ENCODE measurements at places on chromosomes 12 and 14. TPM values are rescaled to one million over a fixed set of nuclear protein-coding genes. Genes with fewer than 3 reads are reported as not detected.

DNA sequence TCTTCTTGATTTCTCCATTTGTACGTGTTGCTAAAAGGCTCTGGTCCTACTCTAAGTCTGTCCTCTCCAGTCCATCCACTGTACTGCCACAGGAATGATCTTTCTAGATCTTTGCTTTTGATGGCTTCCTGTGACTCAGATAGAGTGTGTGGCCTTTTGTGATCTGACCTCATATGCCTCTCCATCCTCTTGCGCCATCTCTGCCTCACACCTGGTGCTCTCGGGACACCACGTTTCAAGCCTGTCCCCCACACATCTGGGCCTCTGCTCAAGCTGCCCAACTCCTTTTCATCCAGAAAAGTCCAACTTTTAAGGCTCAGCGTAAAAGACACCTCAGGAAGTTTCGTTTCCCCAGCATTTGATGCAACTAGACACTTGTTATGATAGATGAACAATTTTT, 39.0 kb downstream of the DCAF4 start:
- H3K4me3 ChIP-seq: no peak overlapping the region
- no peak for DNase-seq
- no peaks in the 10 kb centered on the region for H3K36me3 ChIP-seq
- H3K27me3 ChIP-seq: no peaks in the 10 kb centered on the region
- no peaks in the 10 kb centered on the region for H3K4me1 ChIP-seq

DNA sequence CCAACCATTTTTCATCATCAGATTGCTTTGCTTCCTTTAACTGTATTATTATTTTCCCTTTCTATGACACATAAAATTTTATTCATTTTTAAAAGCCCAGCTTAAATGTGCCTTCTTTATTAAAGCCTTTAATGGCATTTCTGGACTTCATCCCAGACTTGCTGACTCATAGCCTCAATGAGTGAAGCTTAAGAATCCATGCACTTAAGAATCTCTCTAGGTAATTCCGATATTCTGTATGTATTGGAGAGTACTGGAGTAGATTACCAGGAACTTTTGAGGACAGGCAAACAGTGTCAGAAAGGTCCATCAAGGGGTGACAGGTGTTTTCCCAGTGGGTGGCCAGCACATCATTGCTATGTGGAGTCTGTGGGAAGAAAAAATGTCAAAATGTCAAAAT, 107.9 kb downstream of the PTPRQ start:
- no peak overlapping the region for H3K27ac ChIP-seq
- no peak for DNase-seq
- H3K36me3 ChIP-seq: no peaks in the 10 kb centered on the region
- H3K4me1 ChIP-seq: no peaks in the 10 kb centered on the region

DNA sequence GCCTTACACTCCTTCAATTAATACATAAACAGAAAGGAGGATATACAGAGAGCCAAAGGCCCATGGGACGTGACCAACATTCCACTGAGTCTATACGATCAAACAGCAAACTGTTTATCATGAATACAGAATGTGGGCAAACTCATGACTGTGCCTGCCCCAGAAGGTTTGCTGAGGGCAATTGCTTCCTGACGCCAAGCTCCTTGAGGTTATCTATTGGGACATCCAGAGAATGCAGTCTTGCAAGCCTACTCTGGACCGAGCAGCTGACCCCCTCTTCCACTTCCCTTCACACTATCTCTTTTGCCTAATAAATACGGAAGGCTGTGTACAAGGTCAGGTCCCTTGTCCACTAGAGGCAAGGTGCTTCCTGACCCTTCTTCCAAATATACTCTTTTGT, 18.5 kb upstream of the SLC10A1 start:
- H3K4me3 ChIP-seq: no peak overlapping the region
- H3K27ac ChIP-seq: no peak overlapping the region
- no peaks in the 10 kb centered on the region for H3K27me3 ChIP-seq
- no peaks in the 10 kb centered on the region for H3K4me1 ChIP-seq
- DNase-seq: no peak
- no peaks in the 10 kb centered on the region for H3K36me3 ChIP-seq

DNA sequence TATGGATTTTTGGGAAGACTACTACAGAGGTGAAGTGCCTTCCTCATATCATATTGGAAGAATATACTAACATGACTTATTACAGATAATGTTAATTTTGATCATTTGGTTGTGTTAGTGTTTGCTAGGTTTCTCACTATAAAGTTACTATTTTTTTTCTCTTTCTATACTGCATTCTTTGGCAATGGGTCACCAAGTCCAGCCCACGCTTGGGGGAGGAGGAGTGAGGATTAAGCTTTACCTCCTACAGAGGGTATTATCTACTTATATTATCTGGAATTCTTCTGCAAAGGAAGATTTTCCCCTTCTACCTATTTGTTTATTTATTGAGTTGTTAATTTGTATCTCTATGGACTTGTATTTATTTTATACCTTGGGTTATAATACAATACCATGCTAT, 31.5 kb downstream of the SCN8A start:
- no peak overlapping the region for H3K4me3 ChIP-seq
- H3K36me3 ChIP-seq: no peaks in the 10 kb centered on the region

- no peaks in the 10 kb centered on the region for H3K4me1 ChIP-seq
- no peaks in the 10 kb centered on the region for H3K27me3 ChIP-seq
- DNase-seq: no peak
- no peak overlapping the region for H3K27ac ChIP-seq
These were observed 192.7 kb downstream of the STXBP6 start for GRCh38 chr14:24857277-24857676.

GRCh38 chr14:86646696-86647690, 1117.0 kb downstream of the FLRT2 start:
- no peak overlapping the region for H3K27ac ChIP-seq
- H3K4me1 ChIP-seq: no peaks in the 10 kb centered on the region
- DNase-seq: no peak
- no peaks in the 10 kb centered on the region for H3K27me3 ChIP-seq

Gene EEF1AKMT3
- 7.4 TPM for total RNA-seq

Gene ERG28
- 23.1 TPM for total RNA-seq

Gene FLRT2
- 4.5 TPM for total RNA-seq

Gene OR11G2
- total RNA-seq: not detected

All from Panc1 (cell line).